ENCODE measurements at places on chromosomes 3 and 15.

DNA sequence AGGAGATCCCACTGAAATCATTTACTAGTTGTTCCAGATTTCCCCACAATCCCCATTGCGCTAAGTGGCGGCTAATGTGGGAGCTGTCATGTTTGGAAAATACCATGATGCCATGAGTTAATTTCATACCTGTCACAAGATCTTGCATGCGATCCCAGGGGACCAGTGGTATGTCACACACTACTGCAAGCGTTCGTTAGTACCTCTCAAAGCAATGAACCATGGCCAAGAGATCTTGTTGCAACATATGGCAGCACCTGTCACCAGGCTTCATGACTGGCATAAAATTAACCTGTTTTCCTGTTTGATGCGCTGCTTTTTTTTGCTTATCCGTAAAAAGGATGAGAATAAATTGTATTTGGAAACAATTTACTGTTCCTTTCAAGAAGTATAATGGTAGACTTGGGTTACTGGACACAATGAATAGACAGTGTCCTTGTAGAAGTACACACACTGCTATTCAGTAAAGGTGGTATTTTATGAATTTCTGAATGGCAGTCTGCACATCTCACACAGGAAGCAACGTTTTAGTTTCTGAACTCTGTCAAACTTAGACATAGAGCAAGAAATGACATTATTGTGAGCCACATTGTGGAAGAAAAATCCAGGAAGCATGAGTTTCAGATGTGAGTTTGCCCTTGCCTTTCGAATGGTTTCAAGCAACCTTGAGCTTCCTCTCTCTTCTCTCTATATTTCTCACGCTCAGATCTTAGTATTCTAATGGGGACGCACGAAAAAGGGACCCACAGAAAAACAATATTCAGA lies 81.9 kb downstream of the CHL1 start:
- DNase-seq, result peak; percentile 58

- DNase-seq, result no peak
Measured at GRCh38 chr3:131793870-131794269, 240.9 kb downstream of the CPNE4 start.

- no peak for DNase-seq
Measured at GRCh38 chr15:53160092-53160704, 370.1 kb upstream of the ONECUT1 start.

DNA sequence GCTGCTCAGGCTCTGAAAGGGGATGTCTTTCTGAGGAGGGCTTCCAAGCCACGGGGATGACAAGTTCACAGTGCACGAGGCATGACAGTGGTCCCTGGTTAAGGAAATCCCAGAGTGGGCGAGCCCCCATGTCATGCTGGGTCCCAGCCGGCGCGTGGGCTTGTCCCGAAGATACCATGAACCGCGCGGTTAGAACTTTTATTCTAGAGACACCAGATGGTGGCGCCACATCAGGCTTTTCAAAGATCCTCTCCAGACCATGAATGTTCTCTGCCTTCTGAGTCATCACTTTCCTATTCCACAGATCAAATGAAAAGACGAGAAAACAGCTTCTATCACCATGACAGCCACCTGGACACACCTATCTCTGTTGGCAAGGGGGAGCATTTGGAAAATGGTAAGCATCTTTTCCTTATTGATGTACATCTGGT lies 227.8 kb upstream of the LYSMD4 start:
- no peak for DNase-seq

- no peak for DNase-seq
Measured at GRCh38 chr3:105997800-105998526, 129.2 kb upstream of the CBLB start.

GRCh38 chr15:98286831-98287230 lies 326.3 kb downstream of the ARRDC4 start:
- DNase-seq, result no peak

- no peak for DNase-seq
Measured at GRCh38 chr15:54681584-54681983, 515.2 kb downstream of the RSL24D1 start.

All from CD4-positive, alpha-beta T cell treated with Interleukin-15 for 1 hour (primary cell).